ENCODE measurements at places on chromosomes 6 and 20. TPM values are rescaled to one million over a fixed set of nuclear protein-coding genes. Genes with fewer than 3 reads are reported as not detected.
A peak's percentile ranks its signal among the peaks of the same experiment; 100 is the strongest.

ZNFX1 gene
- total RNA-seq: 8.6 TPM

HELZ2 gene
- total RNA-seq: 37.0 TPM

GRCh38 chr6:33984466-33985312 is 161.2 kb downstream of the GRM4 start:
- peak; percentile 44 for DNase-seq

DNA sequence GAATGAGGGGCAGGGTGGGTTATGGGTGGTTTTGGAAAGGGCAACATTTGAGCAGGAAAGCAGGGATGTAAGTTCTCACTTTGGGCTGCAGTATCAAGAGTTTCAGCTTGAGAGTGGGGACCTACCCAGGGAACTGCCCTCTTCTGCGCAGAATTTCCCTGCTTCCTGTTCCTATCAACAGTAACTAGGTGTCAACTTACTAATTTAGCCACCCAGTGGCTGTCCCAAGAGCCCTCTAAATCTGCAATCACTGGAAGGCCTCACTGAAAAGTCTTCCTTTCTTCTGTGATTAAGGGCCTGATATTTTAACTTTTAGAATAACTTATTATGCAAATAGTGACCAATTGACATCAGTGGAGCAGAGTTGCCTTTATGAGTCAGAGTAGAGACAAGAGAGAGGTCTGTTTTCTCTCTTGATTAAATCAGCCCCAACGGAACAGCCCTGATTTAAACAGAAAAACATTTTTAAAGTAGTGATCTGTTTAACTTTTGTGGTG is 118.2 kb upstream of the RIPOR2 start:
- no peak for DNase-seq

- DNase-seq: peak; percentile 79
Measured at GRCh38 chr20:24469894-24470745, 691 bp downstream of the SYNDIG1 start.

- no peak for DNase-seq
Measured at GRCh38 chr6:1780251-1780867, 170.6 kb downstream of the FOXC1 start.

DNA sequence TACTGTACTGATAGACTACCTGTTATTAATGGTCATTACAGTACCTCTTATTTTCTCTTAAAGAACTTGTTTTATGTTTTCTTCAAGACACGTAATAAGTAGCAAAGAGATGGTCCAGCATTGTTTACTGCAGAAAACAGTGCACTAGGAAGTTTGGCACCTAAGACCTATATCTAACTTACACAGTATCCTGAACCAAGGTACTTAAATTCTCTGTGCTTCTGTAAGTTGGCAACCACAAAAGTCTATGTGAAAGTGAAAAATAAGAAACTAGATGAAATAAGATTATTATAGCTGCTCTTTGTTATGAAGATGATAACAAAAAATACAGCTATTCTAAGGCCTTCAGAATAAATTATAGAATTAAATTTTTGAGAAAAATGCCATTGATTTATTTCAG is 411.7 kb upstream of the SOX4 start:
- no peak for DNase-seq

CDSN gene
- total RNA-seq: not detected

GRCh38 chr6:7671076-7671475 is 54.8 kb upstream of the BMP6 start:
- DNase-seq: no peak

DNA sequence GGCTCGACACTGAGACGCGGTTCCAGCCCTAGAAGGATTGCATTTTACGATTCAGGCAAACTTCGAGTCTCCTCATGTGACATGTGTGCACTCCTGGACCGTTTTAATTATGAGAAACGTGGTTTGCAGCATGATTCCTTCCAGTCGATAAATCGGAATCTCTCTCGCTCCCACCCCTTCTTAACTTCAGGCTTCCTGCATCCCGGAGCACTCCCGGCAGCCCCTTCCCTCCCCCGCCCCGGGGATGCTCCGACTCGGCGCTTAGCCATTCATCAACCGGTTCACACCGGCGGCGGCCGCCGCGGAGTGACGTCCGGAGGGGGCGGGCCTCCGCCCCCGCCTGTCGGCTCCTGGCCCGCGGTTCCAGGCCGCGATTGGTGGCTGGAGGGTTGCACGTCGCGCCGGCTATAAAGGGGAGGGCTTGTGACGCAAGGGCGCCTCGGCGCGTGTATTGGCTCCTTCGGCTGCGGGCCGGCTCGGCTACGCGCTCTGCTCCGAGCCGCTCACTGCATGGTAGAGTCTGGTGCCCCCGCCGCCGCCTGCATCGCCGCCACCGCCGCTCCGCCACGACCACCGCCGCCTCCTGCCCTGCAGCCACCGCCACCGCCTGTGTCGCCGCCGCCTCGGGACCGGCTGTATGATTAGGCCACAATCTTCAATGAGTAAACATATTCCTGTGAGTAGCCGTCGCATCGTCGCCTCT is at the start of the genes LOC128125822 and PTP4A1:
LOC128125822 (plus strand) TSS at position 437 of the 703 bp plus-strand sequence.
PTP4A1 (plus strand) TSS at position 437 of the 703 bp plus-strand sequence. CDS start 4,401 bp downstream, outside the sequence.
- peak; percentile 99 for DNase-seq

GRCh38 chr6:52384145-52384766 is 22.3 kb downstream of the PAQR8 start:
- DNase-seq: no peak

GRCh38 chr20:17569616-17570346 is at the start of gene DSTN:
DSTN (plus strand) TSS chr20:17570075; CDS start chr20:17570209, 134 bp downstream.
- DNase-seq: peak; percentile 99

DNA sequence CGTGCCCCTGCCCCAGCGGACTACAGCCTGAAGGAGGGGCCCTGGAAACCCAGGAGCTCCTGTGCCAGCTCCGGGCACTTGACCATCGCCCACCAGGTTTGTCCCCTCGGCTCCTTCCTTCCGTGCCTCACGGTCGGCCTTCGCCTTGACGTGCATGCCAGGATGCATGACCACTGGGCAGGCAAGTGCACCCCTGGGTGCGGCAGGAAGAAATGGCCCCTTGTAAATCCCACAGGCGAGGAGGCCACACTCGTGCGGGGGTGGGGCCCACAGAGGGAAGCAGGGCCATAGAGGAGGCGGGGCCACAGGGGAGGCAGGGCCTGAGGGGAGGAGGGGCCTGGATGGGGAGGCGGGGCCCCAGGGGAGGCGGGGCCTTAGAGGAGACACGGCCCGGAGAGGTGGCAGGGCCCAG is 81.7 kb downstream of the YTHDF1 start:
- peak; percentile 72 for DNase-seq

DNA sequence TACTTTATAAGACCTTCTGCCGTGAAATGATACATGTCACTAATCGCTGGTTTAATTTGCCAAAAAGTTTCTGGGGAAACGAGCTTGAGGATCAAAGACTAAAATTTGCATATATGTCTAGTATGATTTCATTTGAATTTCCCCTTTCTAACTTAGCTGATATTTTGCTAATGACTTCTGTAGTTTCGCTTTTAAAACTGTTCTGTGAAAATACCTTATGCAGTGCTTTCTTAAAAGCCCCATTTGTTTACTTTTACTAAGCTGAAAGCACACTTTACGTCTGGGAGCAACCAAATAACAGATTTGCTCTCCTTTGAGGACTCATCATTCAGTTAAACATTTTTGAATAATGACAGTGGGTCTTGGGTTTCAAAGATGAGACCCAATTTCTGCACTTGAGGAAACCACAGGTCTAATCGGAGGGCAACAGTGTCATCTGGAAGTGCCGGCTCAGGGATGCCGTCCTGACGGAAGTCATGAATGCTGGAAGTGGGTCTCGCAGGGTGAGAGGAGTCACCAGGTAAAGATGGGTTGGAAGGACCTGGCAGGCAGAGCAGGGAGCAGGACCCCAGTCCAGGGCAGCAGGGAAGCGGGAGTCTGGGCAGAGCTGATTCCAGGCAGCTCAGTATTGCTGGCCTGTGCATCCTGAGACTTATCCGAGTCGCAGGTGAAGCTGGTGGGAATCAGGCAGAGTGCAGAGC is 33.2 kb downstream of the PLEKHG1 start:
- DNase-seq: no peak

DNA sequence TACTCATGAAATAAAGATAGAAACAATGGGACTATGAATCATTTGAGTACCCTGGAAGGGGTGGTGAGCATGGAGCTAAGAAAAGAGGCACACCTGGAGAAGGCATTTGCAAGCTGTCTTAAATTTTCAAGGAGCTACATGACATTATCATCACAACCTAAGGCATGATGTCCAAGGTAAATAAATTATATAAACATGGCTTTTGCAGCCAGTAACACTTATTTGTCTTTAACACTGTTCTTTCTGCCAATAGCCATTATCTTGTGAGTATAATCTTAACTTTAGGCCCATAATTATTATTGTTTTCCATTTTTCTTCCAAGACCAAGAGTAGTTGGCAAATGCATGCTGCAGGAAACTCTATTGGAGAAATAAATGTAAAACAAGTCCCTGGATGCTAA is 63.7 kb downstream of the ALDH5A1 start:
- no peak for DNase-seq

COL19A1 gene
- 1.5 TPM for total RNA-seq

GRCh38 chr6:80956898-80957297 is 795.6 kb downstream of the TENT5A start:
- no peak for DNase-seq

DNA sequence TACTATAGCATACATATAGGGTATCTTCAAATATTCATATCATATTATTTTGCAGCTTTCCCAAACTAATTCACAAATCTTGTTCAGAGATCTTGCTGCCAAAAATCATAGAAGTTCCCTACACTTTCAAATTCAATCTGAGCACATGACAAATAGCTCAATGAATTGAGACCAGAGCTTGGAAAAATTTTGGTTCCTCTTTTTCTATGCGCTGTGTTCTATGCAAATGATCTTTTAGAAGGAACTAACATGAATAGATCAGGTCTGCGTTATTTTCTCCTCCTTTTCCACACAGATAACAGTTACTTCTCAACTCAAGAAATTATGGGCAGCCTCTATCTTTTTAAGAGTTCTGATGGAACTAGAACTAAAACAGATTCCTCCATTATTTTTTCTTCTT is 316.3 kb downstream of the ARHGAP18 start:
- no peak for DNase-seq

EFCAB8 gene
- total RNA-seq: 1.0 TPM

- no peak for DNase-seq
Measured at GRCh38 chr20:2518096-2518495, 9.4 kb upstream of the ZNF343 start.

GRCh38 chr20:57034001-57034400 is 232.4 kb downstream of the BMP7 start:
- no peak for DNase-seq

Data from endodermal cell (in vitro differentiated cells).